ENCODE measurements at places on chromosomes 7 and 10.
A peak's percentile ranks its signal among the peaks of the same experiment; 100 is the strongest.

- DNase-seq: peak; percentile 26
These were observed 225.0 kb downstream of the CELF2 start for GRCh38 chr10:11242443-11243387.

DNA sequence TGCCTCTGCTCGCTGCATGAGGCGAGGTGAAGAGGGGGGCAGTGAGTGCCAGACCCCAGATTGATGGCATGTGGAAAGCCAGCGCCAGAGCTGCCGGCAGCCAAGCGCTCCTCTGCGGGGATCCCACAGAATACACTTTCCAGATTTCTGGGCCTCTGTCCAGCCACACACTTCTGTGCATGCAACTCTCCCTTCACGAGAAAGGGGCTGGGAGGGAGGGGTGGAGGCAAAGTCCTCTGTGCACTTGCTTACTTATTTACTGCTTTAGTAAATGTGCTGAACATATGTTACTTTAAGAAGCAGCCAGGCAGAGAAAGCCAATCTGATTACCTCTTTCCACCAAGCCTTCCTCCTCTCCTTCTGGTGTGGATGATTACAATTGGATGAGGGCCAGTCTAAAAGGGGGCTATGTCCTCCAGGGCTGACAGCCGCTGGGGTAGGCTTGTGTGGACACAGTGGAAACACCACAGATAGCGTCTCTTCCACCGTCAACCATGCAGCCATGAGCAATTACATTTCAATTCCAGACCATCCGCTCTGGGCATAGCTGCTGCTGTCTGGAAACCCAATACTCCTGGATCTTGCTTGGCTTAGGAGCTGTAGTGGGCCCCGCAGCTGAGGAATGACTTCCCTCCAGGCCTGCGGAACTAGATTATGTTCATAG lies 322.8 kb upstream of the ANKRD30A start:
- DNase-seq: peak; percentile 12

- peak; percentile 12 for DNase-seq
These were observed 102.7 kb downstream of the MACC1 start for GRCh38 chr7:20114468-20114867.

GRCh38 chr7:150753826-150754603 lies 16.8 kb downstream of the GIMAP5 start:
- DNase-seq: peak; percentile 67

- DNase-seq: no peak
These were observed 31.7 kb downstream of the KCND2 start for GRCh38 chr7:120304674-120305073.

- no peak for DNase-seq
These were observed 174.2 kb upstream of the HGF start for GRCh38 chr7:81944058-81944457.

DNA sequence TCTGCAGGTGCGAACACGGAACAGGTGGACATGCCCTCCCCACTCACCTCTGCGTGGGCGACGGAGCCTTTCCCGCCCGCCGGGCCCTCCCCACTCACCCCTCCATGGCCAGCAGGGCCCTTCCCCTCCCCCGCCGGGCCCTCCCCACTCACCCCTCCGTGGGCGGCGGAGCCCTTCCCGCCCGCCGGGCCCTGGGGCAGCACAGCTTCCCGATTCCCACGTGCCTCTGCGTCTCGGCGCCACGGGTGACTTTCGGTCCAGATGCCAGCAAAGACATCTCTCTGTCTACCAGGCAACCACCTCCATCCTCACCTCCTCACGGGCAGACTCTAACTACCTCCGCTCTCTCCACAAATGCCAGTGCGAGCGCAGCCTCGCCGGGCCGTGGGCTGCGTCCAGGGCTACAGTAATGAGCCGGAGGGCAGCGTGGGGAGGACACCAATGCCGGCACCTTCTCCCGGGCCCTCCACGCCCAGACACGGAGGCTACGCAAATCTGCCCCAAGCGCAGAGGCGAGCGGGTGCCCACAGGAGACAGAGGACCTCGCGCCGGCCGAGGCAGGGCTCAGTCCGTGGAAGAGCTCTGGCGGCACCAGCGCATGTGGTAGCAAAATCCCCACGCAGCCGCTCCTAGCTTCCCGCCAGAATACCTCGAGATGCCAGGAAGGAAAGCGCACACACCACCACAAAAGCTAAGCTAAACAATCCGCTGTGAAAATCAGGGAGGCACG lies 21.8 kb downstream of the GPER1 start:
- no peak for DNase-seq

- DNase-seq: no peak
These were observed 98.5 kb upstream of the CDK13 start for GRCh38 chr7:39851466-39852045.

DNA sequence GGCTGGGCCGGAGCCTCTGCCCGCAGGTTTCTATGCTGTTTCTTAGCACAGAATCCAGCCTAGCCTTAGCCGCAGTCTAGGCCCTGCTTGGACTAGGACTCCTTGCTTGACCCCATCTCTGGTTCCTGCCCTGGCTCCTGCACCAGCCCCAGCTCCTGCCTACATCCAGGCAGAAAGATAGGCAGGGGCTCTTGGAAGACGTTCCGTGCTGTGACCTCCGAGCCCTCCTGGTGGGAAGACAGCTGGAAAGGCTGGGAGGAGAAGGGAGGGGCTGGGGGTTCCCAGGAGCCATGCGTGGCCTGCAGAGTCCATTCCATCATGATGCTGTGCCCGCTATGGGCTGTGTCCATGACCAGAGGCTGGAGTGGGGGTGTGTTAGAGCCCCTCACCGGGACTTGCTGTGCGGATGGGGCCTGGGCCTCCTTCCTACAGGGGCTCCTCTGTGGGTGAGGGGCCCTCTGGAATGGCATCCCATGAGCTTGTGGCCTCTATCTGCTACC lies 26.2 kb downstream of the RAMP3 start:
- DNase-seq: no peak

DNA sequence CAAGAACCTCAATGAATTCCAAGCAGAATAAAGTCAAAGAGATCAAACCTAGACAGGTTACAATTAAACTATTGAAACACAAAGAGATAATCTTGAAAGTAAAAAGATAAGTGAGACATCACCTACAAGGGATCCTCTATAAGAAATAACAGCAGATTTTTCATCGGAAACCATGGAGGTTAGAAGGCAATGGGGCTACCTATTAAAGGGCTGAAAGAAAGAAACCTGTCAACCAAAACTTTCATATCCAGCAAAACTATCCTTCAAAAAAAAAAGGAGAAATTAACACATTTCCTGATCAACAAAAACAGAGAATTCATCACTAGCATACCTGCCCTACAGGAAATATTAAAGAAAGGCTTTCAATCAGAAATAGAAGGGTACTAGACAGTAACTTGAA lies 244.9 kb downstream of the ARHGAP12 start:
- peak; percentile 30 for DNase-seq

GRCh38 chr10:28087661-28088351 lies 88.9 kb upstream of the ODAD2 start:
- peak; percentile 90 for DNase-seq

- no peak for DNase-seq
These were observed 48.8 kb upstream of the CARD11 start for GRCh38 chr7:3092468-3092867.

GRCh38 chr7:24981171-24981951 lies 1.4 kb upstream of the OSBPL3 start:
- peak; percentile 69 for DNase-seq

Measured in fibroblast of mammary gland (primary cell).